Activated naive CD4-positive, alpha-beta T cell (primary cell): ENCODE measurements at places on chromosomes 11 and 22.

DNA sequence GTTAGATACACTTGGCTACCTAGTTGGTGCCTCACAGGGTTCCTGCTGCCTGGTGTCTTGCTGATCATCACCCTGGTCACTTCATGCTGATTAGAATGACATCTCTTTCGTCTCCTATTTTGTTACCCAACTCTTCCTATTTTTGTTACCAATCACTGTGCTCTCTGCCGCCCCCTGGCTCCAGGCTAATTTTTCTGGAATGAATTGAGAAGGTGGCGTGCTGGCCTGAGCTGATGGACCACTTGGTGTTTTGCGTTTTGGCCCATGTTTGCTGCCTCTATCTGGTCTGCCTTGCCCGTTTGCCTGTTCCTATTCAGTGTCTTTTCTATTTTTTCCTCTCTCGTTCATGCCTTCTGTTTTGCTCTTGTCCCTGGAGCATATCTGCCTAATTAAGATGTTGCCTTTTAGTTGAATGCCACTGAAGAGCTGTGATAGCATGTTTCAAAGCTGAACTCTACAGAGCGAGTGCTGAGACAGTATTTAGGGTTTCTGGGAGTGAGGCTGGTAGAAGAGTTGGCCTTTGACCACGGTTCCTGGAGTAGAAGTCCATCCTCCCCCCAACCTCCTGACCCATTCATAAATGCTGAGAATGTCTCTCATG lies 5.9 kb upstream of the ATF4 start:
- no peak for DNase-seq

- DNase-seq: no peak
Measured at GRCh38 chr11:83694191-83694910, 408.2 kb upstream of the CCDC90B start.

GRCh38 chr11:105589346-105589745 lies 20.5 kb upstream of the GRIA4 start:
- DNase-seq: no peak

DNA sequence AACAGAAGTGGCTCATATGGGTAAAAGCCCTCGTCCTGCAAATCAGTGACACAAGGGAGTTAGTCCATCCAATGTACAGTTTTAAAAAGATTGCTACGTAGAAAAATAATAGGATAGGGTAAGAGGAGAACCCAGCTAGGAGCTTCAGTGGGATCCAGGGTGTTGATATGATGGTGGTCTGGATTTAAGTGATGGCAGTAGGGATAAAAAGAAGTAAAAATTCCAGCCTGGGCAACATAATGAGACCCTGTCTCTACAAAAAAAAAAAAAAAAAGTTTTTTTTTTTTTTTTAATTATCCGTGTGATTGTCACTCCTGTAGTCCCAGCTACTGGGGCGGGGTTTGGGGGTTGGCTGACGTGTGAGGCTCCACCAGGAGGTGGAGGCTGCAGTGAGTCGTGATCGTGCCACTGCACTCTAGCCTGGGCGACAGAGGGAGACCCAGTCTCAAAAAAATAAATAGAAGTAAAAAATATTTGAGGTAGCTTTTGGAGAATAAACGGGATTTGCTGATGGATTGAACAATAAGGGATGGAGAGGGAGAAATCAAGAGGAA lies 7.0 kb upstream of the L3MBTL2 start:
- DNase-seq: no peak

DNA sequence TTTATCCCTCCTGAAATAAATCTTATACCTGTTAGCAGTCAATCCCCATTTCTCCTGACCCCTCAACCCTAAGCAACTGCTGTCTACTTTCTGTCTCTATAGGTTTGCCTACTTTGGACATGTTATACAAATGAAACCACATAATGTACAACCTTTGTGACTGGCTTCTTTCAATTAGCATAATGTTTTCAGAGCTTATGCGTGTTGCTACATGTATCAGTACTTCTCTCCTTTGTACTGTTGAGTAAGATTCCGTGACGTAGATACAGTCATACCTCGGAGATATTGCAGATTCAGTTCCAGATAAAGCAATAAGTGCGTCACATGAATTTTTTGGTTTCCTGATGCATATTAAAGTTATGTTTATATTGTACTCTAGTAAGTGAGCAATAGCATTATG lies 127.3 kb downstream of the MORC2 start:
- no peak for DNase-seq

GRCh38 chr11:119519796-119520195 lies 96.8 kb upstream of the THY1 start:
- no peak for DNase-seq

DNA sequence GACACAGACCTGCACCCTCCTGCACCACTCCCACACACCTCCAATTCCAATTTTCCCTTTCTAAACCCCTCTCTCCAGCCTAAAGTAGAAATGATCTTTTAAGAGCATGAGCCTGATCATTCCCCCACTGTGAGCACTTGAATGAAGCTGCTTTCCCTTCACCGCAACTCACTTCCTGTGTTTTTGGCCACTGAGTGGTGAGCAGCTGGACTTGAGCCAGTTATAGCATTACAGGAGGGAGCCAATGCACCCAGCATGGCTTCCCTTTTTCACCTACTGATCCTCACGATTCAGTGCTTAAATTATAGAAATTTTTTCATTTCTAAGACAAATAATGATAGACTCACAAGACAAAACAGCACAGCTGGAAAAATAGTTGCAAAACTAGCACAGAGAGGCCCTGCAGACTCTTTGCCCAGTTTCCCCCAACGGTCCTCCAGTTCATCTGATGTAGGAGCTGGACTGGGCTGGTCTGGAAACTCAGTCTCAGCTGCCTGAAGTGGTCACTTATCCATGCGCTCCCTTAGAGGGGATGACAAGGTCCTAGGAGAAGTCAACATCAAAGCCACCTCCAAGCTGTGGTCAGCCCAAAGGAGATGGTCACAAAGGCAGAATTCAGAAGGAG lies 9.7 kb upstream of the APOL4 start:
- DNase-seq: no peak

DNA sequence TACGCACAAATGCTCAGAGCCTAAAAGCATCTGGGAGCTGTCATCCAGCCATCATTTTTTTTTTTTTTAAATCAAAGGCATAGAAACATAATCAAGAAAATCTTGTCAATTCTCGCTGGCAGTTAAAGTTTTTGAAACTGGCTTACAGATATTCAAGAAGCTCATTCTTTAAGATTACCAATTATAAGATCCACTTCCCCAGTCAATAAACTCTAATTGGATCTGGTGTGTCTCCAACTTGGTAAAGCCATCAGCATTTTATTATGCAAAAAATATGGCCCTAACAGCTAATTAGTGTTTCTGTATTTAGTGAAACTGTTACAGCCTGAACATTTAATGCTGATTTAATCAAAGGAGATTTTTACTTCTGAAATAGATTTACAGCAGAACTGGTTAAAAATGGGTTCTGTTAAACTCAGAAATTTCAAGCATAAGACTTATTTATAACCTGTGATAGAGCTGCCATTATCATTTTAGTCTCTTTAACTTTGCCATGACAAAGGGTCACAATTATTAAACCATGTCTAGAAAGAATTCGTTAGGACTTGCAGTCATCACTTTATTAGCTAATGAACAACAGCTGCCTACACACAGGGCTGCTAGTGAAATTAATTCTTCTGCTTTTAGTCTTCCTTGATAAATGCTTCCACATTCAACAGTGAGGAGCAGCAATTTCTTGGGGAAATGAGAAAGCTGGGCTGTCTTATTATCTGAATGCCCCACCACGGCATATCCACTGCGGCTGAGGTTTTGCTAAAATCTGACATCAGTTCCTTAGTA lies 176.4 kb upstream of the PITPNB start:
- no peak for DNase-seq

- DNase-seq: no peak
Measured at GRCh38 chr11:35144136-35144741, 5.3 kb downstream of the CD44 start.

DNA sequence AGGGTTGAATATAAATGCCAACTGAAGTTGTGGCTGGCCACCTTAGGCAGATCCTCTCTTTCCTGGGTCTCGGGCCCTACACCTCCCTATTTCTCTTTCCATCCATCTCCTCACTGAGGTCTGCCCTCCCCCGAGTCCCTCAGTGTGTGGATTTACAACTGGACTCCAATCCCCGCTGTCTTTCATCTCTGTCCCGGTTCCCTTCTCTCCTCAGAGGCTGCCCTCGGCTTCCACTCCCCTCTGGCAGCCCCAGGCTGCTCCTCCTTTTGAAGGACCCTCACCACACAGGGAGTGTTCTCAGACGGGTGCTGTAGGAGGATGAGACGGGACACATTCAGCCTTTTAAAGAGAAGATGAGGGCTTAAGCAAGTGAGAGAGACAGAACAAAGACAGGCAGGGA lies 167.1 kb downstream of the ST3GAL4 start:
- DNase-seq: no peak

- no peak for DNase-seq
Measured at GRCh38 chr11:63853476-63853875, 14.6 kb downstream of the MARK2 start.

DNA sequence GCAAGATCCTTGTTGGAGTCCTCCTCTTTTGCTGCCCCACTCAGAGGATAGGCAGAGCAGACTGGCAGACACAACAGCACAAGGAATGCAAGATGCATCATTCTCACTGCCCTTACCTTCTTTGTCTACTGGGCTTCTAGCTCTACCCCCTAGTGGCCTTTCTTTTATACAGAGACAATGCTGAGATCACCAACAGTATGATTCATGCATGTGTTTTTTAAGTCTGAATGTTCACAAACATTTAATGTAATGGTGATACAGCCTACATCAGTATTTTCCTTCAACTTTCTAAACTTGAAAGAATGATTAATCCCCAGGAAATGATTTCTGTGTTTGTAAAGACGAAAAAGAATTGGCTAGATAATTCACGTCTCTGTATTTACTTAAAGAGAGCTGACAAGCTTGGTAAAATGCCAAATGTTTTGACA lies at the start of gene MMP10:
MMP10 (minus strand) TSS at position 138 of the 428 bp plus-strand sequence; CDS start at position 101, 37 bp downstream.
- no peak for DNase-seq
